ENCODE measurements at places on chromosomes 6 and 20.

GRCh38 chr6:41197234-41197633, 3.7 kb downstream of the TREML2 start:
- no peak for DNase-seq

- DNase-seq = no peak
Measured at GRCh38 chr6:15675536-15676220, 12.8 kb upstream of the DTNBP1 start.

- no peak for DNase-seq
Measured at GRCh38 chr6:163306000-163306399, 108.5 kb upstream of the QKI start.

- DNase-seq = no peak
Measured at GRCh38 chr6:98230250-98230649, 604.1 kb upstream of the POU3F2 start.

DNA sequence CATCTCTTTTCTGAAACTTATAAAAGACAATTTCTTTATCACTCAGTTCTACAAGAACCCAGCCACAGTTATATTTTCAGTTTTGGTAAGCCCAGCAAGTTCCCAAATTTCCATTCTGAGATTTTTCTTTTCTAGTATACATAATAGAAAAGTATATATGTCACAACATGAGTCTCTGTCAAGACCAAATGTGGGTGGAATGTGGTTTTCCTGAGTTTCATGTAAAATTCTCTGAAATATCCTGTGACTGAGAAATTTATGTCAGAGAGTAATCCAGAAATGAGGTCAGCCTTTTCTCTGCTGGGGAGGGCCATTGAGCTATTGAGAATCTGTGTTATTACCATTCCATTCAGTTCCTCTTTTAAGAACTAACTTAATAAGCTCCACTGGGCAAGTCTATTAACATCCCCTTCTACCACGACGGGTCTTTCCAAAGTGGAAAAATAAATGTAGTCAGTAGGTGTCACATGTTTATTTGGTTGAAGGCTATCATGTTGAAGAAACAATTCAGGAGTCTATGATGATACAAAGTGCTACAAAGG, 100.7 kb upstream of the HMGN3 start:
- no peak for DNase-seq

DNA sequence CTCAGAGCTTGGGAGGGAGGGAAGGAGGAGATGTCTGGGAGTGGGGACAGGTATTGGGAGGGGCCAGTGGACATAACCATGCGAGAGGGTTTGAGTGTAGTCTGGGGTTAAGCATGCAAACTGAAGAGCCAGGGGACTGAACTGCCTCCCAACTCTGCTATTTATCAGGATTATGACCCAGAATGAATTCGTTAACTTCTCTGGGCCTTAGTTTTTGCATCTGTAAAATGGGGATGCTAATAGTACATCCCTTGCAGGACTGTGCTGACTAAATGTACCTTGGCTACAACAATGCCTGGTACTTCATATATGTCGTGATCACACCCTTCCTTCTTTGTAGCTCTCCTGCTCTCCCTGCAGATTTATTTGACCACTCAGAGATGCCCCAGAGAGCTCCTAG, 83.6 kb downstream of the MDGA1 start:
- no peak for DNase-seq

DNA sequence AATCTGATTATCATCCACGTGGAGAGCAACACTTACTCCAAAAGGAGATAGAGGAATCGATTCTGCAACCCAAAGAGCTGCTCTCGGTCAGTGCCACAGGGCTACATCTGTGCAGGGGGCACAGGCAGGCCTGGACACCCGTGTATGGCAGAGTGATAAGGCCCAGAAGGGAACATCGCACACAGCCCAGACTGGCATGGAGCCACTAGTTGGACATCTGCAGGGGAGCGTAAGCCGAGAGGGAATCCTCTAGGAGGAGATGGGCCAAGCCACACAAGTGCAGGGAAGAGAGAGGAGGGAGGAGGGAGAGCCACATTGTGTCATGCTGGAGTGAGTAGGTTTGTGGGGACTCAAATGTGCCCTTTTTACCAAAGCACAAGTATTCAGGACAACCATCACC, 50.4 kb upstream of the ENTPD6 start:
- DNase-seq = no peak

GRCh38 chr6:167208819-167209576, 51.2 kb upstream of the GPR31 start:
- DNase-seq = no peak

DNA sequence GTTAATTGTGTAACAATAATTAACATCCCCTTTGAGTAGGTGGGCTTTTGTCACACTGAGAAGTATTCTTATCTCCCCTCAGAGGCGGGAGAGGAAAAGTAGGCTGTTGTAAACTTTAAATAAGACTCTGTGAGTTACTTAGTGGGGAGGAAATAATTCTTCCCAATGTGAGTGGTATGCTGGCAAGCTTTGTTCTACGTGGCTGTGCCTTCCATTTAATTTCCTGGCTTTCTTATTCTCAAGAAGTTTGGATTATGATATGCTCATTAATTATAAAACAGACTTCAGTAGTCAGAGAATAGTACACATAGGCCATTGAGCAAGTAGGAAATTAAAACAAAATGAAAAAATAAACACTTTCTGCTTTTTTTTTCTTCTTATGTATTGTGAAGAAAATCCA, 19.1 kb downstream of the ADGRB3 start:
- DNase-seq = no peak

DNA sequence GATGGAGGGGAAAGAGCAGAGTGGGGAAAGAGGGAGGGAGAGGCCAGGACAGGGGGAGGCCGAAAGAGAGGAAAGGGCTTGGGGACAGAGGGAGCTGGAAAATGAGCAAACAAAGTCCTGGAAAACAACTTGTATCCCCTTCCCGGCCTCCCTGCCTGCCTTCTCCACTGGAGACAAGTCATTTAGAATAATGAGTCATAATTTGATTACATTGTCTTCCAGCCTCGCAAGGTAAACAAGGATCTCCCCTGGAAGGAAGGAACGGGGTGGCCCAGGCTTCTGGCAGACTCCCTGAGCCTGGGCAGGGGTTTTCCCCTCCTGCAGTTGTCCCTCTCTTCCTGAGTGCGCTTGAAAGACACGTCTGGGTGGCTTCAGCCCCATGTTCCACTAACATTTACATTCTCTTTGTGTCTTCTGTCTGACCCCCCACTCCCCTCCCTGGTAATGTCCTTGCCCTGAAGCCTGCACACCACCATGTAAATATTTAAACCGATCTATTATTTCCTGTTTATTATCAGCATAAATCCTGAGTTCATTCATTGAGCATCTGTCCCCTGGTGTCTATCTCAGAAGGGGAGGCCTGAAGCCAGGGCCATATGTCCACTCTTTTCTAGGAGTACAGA, 12.1 kb upstream of the MRPS18A start:
- DNase-seq = no peak

DNA sequence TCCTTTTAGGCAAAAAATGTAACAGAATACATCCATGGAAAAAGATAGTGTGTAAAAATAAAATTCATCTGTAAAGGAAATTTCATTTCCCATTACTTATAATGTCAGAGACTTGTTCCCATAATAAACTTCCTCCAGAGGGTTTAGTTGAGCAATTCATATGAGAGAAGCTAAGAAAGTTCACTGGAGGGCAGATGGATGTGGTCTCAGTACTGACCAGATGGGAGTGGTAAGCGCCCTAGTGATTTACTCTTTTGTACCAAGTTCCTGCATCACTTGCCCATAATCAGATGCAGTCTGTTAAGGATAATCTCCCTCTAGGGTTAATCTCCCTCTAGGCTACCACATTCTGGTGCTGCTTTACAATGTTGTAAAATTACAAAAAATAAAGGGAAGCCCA, 61.7 kb downstream of the ESF1 start:
- no peak for DNase-seq

DNA sequence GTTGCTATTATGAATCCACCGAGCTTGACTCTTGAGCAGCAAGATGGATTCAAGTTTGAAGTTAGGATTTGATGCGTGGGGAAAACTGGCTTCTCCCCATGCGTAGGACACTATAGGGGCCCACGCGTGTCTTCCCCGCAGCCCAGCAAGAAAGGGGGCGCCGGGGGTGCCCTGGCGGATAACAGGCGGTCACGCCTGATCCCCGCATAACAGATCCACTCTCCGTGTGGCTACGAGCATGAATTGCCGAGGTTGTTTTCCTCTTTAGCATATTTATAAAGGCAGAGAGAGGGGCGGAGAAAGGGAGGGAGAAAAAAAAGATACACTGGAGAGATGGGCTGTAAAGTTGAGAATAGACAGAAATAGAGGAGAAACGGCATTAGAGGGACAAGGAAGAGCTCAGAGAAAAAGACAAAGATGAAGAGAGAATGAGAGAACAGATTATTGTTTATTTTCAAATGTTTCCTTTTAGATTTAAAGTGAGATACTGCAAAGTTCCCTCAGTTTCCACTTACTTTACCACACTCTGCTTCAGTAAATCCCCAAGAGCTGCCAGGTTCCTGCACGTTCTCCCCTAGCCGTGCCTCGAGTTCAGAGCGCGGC, 32.0 kb downstream of the TFAP2A start:
- no peak for DNase-seq

DNA sequence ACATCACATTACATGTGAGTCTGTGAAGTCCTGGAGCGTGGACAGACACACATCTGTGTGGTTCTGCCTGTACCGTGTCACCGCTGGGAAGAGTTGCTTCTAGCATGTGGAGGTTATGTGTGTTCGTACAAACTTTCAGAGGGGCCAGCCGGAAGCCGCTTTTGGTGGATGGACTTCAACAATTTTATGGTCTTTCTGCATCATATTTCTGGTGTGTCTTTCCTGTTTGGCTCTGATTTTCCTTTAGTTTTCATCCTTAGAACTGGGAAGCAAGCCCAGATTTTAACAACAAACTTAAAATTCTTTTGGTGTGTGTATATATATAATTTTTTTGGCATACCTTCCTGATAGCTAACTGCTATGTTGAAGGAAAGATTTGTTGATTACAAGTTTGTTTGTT, 71.2 kb downstream of the TIAM2 start:
- no peak for DNase-seq

- no peak for DNase-seq
Measured at GRCh38 chr20:46635514-46636136, 15.6 kb downstream of the SLC13A3 start.

- no peak for DNase-seq
Measured at GRCh38 chr20:38301309-38301708, 2.6 kb upstream of the BPI start.

- DNase-seq = no peak
Measured at GRCh38 chr6:88380083-88380482, 213.9 kb upstream of the CNR1 start.

DNA sequence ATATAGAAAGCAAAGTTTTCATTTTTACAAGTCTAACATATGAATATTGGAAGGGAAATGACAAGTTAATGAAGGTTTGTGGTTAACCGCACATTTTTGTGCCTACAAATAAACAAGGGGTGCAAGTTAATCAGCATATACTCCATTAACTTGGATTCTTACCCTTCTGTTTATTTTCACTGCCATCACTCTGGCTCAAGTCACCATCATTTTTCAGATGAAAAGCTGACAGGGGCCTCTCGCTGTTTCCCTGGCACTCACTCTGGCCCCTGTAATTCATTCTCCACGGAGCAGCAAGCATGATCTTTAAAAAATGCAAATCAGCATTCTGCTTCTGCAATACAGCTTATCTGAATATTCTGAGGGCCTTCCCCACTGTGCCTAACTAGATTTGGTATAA, 29.8 kb downstream of the APCDD1L start:
- DNase-seq = no peak

DNA sequence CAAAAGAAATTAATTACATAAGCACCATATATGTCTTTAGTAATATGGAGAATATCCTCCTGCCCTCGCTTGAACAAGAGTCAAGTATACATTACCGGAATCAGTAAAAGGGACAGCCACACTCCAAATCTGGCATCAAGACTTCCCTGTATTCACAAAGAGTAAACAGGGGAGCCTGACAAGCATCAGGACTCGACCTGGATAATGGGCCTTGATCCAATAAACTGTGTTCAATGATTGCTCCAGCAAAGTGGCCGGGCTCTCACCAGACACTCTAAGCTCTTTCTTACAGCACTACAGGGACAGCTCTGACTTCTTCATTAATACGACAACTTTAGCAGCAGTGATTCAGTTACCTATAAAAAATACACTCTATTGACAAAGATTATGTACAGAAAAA, 307.9 kb upstream of the POU3F2 start:
- DNase-seq = no peak

DNA sequence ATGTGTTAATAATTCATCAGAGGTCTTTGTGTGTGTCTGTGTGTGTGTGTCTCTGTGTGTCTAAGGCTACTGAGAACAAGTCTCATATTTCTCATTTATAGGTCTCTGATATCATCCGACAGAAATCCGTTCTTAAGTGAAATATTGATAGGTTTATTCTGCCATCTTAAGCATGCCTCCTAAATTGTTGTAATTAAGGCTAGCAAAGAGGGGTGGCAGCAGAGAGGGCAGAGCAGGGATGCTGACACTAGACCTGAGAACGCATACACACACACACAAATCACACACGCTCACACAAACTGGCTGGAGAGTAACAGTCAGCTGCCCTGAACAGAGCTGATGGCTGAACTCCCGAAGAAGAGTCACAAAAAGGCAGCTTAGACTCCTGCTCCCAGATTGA, 84.9 kb upstream of the LRFN2 start:
- DNase-seq = no peak

All from Panc1 (cell line).